ENCODE measurements at places on chromosomes 11 and 22.
A peak's percentile ranks its signal among the peaks of the same experiment; 100 is the strongest.

DNA sequence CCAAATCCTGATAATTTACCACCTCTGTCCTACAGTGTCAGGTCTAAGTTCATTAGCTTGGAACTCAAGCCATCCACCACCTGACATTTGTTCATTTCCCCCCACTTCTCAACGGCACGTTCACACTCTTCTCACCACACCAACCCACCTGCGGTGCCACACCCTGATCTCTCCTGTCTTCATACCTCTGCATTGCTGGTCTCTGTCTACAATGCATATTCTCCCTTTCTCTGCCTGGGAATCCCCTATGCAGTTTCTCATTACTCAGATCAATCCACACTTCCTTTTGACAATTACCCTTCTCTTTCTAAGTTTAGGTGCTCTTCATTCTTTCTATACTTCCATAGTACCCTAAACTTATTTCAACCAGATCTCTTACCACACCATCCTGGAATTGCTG is 20.4 kb upstream of the EMSY start:
- DNase-seq = no peak

DNA sequence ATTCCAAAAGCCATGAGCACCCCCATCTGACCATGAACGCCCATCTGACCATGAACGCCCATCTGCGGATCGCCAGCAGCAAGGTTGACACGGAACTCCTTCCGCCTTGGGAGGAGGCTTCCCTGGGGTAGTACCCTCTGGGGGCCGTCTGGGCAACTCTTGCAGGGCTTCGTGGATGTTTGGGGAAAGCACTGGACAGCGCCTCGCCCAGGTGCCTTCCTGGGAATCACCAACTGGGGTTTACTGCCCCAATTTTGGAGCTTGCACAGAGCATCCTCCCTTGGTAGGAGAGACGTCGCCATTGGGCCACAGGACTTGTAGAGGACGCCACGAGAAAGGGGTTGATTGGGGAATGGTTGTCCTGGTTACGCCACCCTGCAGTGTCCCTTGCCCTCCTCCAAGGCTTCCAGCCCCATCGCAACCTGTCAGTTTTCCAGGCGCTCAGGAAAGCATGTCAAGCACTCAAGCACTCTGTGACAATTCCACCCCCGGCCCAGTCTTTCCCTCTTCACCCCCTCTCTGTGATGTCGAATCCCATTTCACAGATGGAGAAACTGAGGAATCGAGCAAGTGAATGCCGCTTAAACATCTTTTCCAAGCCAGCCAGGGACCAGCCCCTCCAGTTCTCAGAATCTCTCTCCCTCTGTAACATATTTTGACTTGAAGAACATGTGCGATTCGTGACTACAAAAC is 914 bp upstream of the PRDM11 start:
- DNase-seq = no peak

DNA sequence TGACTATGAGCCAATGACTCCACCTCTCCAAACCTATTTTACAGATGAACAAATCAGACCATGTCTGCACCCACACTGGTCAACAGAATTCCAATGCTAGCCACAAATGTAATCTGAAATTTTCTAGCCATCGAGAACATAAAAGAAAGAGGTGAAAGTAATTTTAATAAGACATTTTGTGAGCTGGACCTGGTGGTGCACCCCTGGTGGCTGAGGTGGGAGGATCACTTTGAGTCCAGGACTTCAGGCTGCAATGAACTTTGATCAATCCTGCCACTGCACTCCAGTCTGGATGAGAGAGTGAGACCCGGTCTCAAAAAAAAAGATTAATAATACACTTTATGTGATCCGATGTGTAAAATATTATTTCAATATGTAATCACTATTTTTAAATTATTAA is 9.4 kb upstream of the RNF185 start:
- DNase-seq = no peak

GRCh38 chr11:132408877-132409276 is 1038.5 kb downstream of the NTM start:
- no peak for DNase-seq

DNA sequence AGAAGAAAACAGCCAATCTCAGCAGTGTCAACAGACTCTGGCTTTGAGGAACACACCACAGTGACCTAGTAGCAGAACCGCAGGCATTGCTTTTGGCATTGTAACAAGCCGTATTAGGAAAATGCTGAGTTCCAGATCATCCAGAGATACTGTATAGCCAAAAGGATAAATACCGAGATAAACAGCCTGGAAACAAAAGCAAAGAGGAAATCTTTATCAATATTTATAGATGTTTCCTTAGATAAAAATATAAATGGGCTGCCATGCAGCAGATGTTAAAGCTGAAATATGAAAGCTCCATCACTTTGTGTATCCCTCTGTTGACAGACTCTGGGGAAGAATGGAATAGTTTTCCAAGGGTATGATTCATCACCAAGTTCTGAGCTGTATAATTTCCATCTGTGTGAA is 98.9 kb upstream of the TP53AIP1 start:
- no peak for DNase-seq

DNA sequence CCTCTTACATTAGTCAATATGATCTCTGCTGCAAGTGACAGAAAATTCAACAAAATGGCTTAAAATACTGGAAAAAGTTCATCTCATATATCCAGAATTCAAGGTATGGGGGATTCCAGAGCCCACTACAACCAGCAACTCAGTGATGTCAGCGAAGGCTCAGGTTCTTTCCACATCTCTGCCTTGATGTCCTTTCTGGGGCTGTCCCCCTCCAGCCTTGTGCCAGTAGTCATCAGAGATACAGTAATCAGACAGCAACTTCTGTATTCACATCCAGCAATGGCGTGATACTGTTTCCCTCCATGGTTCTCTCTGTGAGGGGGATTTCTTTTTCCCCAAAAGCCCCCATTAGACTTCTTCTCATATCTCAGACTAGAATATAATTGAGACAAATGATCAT is 103.4 kb upstream of the USP47 start:
- DNase-seq = no peak

- no peak for DNase-seq
These were observed 9.1 kb downstream of the HPS5 start for GRCh38 chr11:18312663-18313420.

DNA sequence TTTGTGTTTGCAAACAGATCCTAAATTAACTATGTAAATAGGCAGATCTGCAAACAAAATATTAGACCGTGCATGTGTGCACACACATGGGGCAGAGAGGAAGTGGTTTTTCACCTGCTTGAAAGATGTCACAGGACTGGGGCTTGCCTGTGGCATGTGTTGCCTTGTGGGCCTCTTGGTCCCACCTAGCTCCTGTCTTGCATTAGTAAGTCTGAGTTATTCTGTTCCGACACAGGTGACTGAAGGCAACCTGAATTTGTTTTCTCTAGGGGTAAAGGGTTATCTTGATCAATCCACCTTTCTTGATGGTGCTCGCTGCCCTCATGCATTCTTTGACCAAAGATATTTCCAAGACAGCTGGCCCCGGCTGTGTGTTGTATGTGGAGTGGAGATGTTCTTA is 667.5 kb downstream of the NTM start:
- no peak for DNase-seq

DNA sequence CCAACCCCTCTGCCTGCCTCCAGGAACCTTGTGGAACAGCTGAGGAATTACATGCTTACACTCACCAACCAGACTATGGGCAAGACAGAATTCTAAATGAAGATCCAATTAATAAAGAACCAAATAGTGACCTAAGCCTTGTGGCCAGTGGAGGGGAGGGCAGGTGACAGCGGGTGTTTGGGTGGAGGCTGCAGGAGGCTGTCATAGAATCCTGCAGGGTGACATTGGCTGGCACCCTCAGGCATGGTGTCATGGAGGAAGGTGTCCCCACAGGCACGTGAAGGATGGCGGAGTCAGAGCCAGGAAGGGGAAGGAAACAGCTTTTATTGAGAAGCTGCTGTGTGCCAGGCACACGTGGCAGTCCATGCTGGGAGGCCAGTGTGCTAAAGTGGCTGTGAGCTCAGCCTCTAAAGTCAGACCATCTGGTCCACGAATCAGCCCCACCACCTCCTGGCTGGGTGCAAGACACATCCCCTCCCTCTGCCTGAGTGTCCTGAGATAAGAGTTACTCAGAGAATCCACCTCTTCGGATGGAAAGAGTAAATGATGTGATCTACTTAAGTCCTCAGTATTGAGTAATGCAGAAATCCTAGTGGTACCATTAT is 8.7 kb downstream of the MYO18B start:
- no peak for DNase-seq

- peak; percentile 89 for DNase-seq
These were observed 17.8 kb downstream of the MYO18B start for GRCh38 chr22:25759825-25760231.
